ENCODE measurements at places on chromosomes 16 and 17. TPM values are rescaled to one million over a fixed set of nuclear protein-coding genes. Genes with fewer than 3 reads are reported as not detected.

GRCh38 chr17:58332778-58333735 is 4.5 kb upstream of the TSPOAP1 start:
- DNase-seq = peak; percentile 71

Gene WNT9B
- 1.8 TPM for total RNA-seq

Gene EXOC3L1
- 3.1 TPM for total RNA-seq

Gene BEAN1
- total RNA-seq = 0.42 TPM

- DNase-seq = no peak
Measured at GRCh38 chr17:78899361-78900260, 3.4 kb downstream of the CEP295NL start.

DNA sequence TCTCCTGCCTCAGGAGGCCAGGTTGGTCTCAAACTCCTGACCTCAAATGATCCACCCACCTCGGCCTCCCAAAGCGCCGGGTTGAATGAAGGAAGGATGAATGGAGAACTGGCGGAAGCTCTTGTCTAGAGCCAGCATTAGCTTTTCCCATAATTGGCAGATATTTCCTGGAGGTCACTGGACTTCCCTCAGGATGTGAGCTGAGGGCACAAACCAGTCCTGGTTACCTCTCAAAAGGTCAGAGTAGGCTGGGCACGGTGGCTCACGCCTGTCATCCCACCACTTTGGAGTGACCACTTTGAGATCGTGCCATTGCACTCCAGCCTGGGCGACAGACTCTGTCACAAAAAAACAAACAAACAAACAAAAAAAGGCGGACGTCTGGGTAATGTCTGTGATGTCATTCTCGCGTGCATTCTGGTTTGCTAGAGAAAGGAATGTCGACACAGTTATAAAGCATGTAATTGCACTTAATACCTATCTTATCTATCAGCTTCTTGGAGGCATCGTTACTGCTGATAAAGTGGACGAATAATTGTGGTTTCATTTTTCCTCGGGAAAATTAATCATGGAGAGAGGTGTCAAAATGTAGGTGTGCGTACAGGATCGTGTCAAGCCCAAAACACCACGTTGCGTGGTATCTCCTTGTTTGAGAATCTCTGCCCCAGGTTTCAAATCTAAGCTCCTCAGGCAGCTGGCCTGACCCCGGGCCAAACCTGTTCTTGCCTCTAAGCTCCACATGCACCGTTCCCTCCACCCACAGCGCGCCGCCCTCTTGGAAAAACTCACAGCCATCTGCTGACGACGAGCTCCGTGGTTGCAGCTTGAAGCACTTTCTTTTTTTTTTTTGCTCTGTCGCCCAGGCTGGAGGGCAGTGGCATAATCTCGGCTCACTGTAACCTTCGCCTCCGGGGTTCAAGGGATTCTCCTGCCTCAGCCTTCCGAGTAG is 6.4 kb upstream of the CRK start:
- no peak for DNase-seq

- no peak for DNase-seq
Measured at GRCh38 chr16:1991135-1991551, 1.4 kb downstream of the SYNGR3 start.

GRCh38 chr16:81668243-81669097 is 110.6 kb upstream of the PLCG2 start:
- no peak for DNase-seq

Gene EMP2
- 45.8 TPM for total RNA-seq

Gene CACNG1
- total RNA-seq = not detected

DNA sequence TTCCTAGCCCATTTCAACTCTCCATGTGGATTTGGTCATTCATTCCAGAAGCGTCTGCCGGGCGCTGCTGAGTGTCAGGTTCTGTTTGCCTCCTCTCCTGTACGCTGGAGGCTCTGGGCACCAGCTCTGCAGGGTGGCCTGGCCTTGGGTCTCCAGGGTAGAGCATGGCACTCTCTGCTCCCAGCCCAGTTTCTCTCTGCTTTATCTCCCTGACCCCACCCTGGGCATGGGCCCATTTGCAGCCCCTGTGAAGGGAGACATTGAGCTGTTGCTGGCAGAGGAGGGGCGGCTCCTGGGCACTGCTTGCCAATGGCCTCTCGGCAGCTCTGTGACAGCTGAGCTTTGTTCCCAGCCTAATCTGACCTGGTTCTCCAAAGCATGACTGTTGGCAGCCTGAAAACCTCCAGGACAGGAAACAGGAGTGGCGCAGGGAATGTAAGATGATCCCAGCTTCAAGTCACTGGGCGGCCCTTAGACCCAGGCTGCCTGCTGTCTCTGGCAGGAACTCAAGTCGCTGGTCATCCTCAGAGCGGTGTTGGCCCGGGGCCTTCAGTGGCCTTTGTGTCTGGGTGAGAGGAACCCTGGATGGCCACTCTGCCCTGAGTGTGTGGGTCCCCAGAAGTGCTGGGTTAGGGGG is 146.8 kb downstream of the SEC14L1 start:
- no peak for DNase-seq

GRCh38 chr17:81049372-81049911 is 14.5 kb downstream of the BAIAP2 start:
- DNase-seq = no peak

Gene DLX4
- not detected for total RNA-seq

- DNase-seq = no peak
Measured at GRCh38 chr16:2976201-2976600, 4.0 kb downstream of the PKMYT1 start.

Gene CLDN9
- total RNA-seq = not detected

- no peak for DNase-seq
Measured at GRCh38 chr17:81191116-81191515, 25.1 kb upstream of the AATK start.

DNA sequence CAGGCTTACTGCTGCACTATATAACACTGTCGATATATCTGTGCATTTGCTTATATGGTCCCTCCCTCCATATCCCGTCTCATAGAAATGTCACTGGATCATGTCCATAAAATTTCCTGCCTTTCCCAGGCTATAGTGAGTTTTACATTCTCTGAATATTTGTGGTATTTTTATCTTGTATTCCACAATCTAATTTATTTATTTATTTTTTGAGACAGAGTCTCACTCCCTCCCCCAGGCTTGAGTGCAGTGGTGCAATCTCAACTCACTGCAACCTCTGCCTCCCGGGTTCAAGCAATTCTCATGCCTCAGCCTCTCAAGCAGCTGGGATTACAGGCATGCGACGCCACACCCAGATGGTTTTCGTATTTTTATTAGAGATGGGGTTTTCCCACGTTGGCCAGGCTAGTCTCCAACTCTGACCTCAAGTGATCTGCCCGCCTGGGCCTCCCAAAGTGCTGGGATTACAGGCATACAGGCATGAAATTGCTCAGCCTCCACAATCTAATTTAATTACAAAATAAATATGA is 12.9 kb downstream of the TRIM37 start:
- DNase-seq = peak; percentile 84

Gene PLEKHH3
- total RNA-seq = 22.2 TPM

GRCh38 chr16:75116081-75116910 is at the start of gene LDHD:
LDHD (minus strand) TSS chr16:75116780; CDS start chr16:75116720, 60 bp downstream.
- DNase-seq = peak; percentile 90

Gene KCNH6
- total RNA-seq = not detected

GRCh38 chr16:88208112-88208511 is 174.6 kb upstream of the ZNF469 start:
- DNase-seq = no peak

Gene AKAP10
- total RNA-seq = 37.0 TPM

GRCh38 chr16:74264811-74265210 is 31.8 kb upstream of the PSMD7 start:
- no peak for DNase-seq

DNA sequence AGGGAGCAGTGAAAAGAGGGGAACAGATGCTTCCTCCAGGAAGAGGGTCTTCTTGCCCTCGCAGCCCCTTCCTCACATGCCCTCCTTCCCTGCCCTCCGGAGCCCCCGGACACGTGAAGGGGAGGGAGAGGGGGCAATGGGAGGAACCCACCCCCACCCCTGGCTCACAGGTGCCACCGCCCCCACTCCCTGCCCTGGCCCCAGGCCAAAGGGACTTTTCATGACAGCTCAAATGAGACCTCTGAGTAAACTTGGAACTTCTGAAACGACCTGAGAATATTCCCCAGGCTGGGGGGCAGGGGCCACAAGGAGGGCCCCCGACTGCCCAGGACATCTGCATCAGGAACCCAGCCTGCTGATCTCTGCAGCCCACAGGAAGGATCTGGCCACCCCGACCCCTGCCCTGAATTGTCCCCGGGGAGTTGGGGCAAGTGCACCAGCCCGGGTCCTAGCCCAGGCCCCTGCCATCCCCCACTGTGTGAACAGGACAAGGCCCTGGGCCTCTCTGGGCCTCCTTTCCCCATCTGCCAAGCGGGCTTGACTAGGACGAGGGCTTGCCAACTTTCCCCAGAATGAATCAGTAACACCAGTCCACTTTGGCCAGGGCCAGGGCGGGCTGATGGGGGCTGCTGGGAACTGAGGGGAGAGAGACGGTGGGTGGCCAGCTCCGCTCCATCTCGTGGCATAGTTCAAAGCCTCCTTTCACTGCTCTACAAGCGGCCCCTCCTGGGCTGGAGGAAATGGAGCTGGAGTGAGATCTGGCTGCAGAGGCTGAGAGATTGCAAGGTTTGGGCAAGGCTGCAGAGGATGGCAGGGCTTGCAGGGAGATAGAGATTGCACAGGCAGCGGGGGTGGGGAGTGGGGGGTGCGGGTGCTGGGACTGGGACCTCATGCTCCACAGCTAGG is 3.8 kb downstream of the IL21R start:
- DNase-seq = no peak

- DNase-seq = peak; percentile 97
Measured at GRCh38 chr17:44108440-44109311, 14.8 kb downstream of the HDAC5 start.
